ENCODE measurements at places on chromosomes 12 and 14.

- peak; percentile 25 for DNase-seq
Observed at GRCh38 chr12:124740691-124741137, 123.0 kb downstream of the SCARB1 start.

GRCh38 chr12:117695956-117696355, 272.8 kb downstream of the KSR2 start:
- no peak for DNase-seq

DNA sequence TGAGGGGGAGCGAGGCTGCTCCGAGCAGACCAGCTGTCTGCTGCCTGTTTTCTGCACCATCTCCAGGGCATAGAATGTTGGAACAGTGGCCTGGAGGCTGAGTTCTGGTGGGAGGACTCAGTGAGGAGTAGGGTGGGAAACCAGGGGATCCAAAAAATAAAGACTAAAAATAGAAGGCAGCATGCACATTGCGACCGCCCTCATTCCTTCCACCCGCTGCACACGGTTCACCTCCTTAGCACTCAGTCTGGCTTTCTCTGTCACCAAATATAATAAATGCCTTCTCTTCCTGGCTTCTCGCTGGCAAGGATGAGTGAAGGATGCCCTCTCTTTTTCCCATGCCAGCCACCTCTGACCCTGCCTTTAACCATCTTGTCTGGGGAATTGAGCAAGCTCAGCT, 146.2 kb downstream of the AACS start:
- DNase-seq: no peak

DNA sequence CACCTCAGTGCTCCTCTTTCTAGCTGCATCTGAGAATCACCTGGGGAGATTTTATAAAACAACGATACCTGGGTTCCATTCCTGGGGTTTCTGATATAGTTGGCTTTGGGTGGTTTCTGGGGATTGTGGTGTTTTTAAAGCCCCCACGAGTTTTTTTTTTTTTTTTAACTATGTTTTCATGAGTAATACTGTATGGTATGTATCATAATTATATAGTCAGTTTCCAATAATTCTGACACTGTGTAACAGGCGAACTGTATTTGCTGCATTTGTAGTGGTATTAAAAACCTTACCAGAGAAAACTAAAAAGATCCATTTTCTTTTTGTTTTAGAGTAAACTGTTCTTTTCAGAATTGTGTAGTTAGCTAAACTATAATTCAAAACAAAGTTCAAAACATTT, 84.9 kb downstream of the SRGAP1 start:
- DNase-seq: no peak
